ENCODE measurements at places on chromosomes 6 and 20. TPM values are rescaled to one million over a fixed set of nuclear protein-coding genes. Genes with fewer than 3 reads are reported as not detected.

DNA sequence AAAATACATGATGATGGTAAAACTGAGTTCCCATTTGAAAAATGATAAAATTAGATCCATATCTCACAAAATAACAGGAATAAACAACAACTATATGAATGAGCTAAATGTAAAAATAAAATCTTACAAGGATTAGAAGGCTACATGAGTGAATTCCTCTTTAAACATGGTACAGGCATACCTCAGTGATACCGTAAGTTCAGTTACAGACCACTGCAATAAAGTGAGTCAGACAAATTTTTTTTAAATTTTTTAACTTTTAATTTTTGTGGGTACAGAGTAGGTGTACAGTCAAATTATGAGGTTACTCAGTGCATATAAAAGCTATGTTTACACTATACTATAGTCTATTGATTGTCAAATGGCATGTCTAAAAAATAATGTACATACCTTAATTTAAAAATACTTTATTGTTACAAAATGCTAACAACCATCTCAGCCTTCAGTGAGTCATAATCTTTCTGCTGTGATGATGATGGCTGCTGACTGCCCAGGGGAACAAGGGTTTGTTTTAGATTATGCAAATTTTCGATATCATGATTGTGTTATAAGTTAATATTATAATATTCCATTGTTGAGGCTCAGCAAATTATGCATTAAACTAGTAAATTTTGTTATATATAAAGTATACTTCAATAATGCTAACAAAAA lies 222.8 kb upstream of the RUNX2 start:
- no peak for DNase-seq

DNA sequence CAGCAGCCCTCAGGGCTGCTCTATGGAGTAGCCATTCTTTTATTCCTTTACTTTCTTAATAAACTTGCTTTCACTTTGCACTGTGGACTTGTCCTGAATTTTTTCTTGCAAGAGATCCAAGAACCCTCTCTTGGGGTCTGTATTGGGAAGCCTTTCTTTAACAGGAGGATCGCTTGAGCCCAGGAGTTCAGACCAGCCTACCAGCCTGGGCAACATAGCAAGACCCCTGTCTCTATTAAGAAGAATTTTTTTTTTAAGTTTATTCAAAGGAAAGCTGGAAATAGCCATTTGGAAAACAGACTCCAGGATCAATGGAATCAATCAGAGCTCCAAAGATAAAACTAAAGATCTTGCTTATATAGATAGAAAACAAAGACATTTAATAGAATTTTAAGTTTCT lies 29.1 kb downstream of the OR2B2 start:
- no peak for DNase-seq

GJA10 gene
- not detected for total RNA-seq

GRCh38 chr20:19440660-19441527 lies 228.5 kb downstream of the SLC24A3 start:
- DNase-seq: no peak

CCN2 gene
- total RNA-seq: 14.4 TPM

DNA sequence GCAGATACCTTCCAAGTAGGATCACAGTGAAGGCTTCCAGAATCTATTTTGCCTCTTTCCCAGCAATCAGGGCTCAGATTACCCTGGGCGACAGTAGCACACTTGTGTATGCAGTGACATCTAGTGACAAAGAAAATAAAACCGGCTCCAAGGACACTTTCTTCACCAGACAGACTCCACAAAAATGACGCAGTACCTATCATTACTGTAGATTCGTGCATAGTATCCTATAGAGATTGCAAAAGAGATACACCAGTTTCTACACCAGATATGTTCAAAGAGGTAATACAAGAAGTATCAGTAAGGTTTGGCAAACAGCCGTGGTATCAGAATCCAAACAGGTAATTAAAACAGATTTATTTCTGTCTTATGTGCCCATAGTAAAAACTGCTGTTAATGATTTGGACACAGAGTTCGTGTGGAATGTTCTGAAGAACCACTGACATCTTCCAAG lies 600.4 kb upstream of the JAG1 start:
- peak; percentile 14 for DNase-seq

DNA sequence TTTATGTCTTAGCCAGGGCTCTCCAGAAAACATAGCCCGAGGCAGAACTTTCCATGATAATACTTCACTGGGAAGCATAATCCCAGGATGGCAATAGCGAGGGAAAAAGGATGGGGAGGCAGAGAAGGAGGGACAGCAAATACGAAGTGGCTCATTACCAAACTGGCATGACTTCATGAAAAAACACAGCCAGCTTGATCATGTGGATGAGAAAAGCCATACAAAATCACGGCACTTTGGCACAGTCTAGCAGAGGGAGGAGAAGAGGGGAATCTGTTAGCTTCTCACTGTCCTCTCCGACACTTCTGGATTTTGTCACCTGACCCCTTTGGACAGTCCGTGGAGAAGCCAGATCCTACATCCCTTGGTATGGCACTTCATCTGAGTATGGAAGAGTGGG lies 212.5 kb upstream of the GRIK2 start:
- DNase-seq: no peak

GRCh38 chr6:38493931-38494547 lies 145.7 kb downstream of the BTBD9 start:
- peak; percentile 60 for DNase-seq

DNA sequence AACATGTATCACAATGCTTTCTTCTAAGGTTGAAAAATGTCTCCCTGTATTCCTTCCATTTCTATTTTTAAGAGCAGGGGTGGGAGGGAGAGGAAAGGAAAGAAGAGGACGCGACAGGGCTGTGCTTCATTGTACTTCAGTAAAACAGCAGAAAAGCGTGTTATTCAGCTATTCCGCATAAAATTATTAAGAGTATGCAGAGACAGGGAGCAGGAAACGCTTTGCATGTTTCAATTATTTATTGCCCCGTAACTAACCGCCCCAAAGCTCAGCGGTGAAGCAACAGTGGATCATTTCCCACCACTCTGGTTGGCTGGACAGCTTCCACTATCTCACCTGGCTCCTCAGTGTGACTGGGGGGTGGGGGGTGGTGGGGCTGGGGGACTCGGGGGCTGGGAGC lies 188.9 kb downstream of the TTLL2 start:
- DNase-seq: no peak

EYA2 gene
- total RNA-seq: 4.0 TPM

TFAP2D gene
- total RNA-seq: not detected

GRCh38 chr6:20242397-20242796 lies 30.1 kb upstream of the MBOAT1 start:
- DNase-seq: no peak

TTBK1 gene
- total RNA-seq: not detected

DNA sequence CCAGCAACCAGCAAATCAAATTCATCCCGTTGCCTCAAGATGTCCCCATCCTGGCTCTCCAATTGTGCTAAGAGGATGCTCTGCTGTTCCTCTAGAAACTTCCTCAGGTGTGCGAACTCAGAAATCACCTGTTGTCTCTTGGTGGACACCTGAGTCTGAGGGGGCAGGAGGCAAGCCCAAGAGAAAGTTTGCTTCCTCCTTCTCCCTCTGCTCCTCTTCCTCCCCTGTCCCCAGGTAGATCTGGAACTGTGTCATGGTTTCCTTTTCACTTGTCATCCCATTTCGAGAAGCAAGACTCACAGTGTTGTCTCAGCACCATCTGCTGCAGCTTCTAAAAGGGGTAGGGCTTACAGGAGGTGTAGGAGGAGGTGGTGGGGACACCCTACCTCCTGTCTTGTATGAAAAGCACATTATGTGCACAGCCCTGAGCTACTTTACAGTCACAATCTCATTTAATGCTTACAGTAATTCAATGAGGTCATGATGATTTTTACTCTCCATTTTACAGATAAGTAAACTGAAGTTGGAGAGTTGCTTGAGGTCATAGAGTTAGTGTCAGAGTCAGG lies 2.5 kb downstream of the TRIM10 start:
- DNase-seq: no peak

- DNase-seq: no peak
Observed at GRCh38 chr6:132132422-132132821, 181.2 kb upstream of the CCN2 start.

- no peak for DNase-seq
Observed at GRCh38 chr6:116450769-116451740, 10.1 kb upstream of the CALHM6 start.

DNA sequence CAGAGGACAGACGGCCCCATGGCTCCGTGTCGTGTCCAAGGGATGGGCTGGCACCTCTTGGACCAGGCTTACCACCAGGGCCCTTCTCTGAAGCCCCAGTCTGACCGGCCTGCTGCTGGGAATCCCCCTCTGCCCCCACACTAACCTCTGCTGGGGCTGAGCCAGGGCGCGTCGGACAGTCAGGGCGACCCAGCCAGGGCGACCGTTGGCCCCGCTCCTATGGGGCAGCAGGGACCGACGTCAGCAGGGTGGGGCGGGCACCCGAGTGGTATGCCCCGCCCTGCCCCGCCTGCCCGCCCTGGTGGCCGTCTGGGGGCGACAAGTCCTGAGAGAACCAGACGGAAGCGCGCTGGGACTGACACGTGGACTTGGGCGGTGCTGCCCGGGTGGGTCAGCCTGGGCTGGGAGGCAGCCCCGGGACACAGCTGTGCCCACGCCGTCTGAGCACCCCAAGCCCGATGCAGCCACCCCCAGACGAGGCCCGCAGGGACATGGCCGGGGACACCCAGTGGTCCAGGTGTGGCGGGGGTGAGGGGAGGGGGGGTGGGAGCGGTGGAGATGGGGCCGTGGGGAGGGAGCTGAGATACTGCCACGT lies at the start of gene SLC17A9:
Gene SLC17A9, plus strand, starts transcription at position 337 of the 595 bp plus-strand sequence. Its CDS starts 122 bp downstream, at position 459.
- no peak for DNase-seq
